ENCODE measurements at places on chromosomes 3 and 15.
A peak's percentile ranks its signal among the peaks of the same experiment; 100 is the strongest.

DNA sequence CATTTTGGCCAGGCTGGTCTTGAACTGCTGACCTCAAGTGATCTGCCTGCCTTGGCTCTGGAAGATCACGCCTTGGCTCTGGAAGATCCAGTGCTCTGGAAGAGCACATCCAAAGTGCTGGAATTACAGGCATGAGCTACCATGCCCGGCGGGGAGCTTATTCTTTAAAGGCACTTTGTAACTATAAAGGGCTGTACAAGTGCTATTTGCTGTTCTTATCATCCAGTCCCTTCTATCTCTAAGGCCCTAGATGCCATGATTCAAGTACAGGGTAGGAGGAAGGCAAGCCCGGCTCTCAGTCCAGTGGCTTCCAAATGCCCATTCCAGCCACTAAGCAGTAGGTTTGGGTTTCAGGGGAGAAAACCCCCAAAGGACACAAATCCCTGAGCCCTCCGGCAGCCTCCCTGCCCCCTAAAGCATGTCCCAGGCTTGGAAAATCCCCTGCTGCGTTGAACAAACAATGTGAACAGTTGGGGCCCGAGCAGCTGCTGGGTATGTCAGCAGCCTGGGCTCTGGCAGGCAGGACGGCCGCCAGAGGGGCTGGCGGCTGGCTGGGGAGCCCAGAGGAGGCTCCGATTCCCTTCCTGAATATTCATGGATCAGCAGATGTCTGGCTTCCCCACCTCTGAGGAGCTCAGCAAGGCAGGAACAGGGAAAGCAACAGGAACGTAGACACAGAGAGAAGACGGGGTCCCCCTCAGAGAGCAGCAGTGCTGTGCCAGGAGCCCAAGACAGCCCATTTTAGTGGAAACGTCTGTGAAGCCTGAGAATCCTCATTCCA lies 7.7 kb downstream of the IGDCC4 start:
- no peak for DNase-seq

- DNase-seq = no peak
These were observed 25.7 kb downstream of the ZDHHC3 start for GRCh38 chr3:44950275-44950734.

DNA sequence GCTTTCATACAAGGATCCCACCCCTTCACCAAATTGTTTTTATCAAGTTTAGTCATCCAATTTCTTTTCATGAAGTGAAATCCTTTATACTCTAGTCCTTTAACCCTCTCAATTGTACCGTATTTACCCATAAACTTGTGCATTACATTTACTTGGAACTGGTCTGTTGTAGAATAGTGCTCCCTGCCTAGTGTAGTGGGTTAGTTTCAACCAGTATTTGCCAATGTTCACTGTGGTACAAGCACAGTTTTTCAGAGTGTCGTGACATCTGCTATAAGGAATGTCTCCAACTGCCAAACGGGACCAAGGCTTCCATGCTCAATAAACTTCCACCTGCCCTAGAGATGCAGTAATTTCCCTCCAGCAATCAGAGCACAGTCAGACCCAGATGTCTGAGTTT lies 211.9 kb downstream of the KCNAB1 start:
- no peak for DNase-seq

DNA sequence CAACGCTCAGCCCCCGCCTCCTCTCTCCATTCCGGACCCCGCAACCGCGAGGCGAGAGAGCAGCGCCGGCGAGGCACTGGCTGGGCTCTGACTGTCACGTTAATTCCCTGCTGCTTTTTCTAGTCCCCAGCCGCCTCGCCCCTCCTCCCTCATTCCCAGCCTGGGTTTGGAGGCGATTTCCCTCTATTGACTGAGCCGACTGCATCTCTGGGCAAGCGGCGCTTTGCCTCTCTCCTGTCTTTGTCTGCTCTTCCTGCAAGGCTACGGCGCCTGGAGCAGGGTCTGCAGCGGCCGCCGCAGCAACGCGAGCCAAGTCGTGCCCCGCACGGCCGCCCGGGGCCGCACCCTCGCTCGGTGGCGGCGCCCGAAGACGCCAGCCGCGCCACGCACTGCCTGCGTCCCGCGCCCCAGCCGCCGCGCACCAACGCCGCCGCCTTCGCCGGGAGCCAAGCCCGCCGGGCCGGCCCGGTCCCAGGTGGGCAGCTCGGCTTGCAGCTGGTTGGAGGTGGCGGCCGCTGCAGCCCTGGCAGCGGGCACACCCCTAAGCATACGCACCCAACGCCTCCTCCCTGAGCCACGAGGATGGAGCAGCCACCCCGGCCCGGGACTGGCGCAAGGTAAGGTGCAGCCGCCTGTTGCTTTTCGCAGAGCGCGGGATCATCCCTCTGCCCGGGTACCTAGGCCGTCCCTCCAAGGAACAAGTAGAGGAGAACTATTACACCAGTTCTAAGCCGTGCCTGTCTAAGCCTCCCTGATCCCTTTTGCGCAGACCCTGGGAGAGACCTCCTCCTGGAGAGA lies at the start of gene LRRC3B:
Gene LRRC3B (plus strand): TSS at position 152 of the 798 bp plus-strand sequence. CDS start 86,901 bp downstream, outside the sequence.
- peak; percentile 68 for DNase-seq

GRCh38 chr3:35383216-35383615 lies 256.1 kb upstream of the ARPP21 start:
- no peak for DNase-seq

DNA sequence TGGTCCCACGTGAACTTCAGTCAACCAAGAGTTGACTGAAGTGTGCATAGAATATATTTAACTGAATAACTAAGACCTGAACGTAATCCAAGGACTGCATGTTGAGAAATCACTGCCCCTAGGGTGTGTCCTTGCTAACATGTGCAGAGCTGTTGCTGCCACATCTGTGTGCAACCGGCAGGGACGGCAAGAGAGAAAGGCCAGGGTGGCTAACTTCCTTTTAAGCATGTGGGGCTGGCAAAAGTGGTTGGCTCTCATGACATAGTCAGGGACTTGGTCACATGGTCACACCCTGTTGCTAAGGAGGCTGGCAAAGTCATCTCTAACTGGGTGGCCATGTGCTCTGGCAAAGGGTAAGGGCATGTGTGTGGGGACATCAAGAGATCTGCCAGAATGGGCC lies 52.4 kb downstream of the GASK1A start:
- peak; percentile 37 for DNase-seq

- no peak for DNase-seq
These were observed 317.8 kb downstream of the LSAMP start for GRCh38 chr3:116127464-116127863.

- no peak for DNase-seq
These were observed 1.1 kb downstream of the CHD2 start for GRCh38 chr15:92901072-92901761.

GRCh38 chr3:129312021-129312639 lies 33.5 kb downstream of the HMCES start:
- DNase-seq = no peak

DNA sequence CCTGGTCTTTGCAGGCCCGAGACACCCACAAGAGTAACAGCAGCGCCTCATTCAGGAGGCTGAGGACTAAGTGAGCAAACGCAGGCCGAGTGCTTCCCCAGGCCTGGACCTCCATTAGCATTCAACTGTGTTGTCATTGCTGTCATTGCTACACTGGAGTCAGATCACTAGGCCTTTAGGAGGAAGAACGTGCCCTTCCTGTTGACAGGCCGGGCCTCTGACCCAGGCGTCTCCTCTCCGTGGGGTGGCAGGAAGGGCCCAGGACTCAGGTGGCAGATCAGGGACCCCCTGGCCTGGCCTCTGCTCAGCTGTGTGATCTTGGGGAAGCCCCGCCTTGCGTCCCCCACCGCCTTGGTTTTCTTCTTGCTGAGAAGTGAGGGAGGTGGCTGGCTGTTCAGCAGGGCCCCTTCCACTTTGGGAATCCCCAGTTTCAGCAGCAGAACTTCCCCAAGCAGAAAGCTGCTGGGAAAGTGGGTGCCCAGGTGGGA lies 19.1 kb downstream of the ZDHHC19 start:
- DNase-seq = no peak

DNA sequence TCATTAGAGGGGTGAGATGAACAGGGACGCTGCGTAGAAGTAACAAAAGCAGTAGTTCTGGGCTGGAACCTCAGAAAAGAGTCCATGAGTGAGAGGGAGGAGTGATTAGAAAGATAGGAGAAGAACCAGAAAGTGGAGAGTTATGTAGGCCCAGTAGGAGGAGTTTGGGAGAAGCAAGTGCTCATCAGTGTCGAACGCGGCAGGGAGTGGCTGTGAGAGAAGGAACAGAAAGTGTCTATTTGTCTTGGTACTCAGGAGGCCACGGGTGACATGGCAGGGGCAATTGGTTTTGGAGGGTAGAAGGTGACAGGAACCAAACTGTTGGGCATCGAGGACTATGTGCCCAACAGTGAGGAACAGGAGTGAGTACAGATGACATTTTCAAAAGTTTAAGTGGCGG lies 1.3 kb upstream of the INSYN1 start:
- no peak for DNase-seq

GRCh38 chr3:50666837-50667236 lies 7.9 kb upstream of the DOCK3 start:
- DNase-seq = no peak

GRCh38 chr3:141979050-141979671 lies 102.7 kb downstream of the ATP1B3 start:
- DNase-seq = no peak

GRCh38 chr3:166013073-166013679 lies 176.0 kb upstream of the BCHE start:
- no peak for DNase-seq

- no peak for DNase-seq
These were observed 9.8 kb downstream of the ARPP19 start for GRCh38 chr15:52559022-52559421.

GRCh38 chr3:128152419-128153155 lies 694 bp upstream of the EEFSEC start:
- no peak for DNase-seq

GRCh38 chr3:126158016-126158911 lies 22.1 kb downstream of the ALDH1L1 start:
- peak; percentile 48 for DNase-seq

DNA sequence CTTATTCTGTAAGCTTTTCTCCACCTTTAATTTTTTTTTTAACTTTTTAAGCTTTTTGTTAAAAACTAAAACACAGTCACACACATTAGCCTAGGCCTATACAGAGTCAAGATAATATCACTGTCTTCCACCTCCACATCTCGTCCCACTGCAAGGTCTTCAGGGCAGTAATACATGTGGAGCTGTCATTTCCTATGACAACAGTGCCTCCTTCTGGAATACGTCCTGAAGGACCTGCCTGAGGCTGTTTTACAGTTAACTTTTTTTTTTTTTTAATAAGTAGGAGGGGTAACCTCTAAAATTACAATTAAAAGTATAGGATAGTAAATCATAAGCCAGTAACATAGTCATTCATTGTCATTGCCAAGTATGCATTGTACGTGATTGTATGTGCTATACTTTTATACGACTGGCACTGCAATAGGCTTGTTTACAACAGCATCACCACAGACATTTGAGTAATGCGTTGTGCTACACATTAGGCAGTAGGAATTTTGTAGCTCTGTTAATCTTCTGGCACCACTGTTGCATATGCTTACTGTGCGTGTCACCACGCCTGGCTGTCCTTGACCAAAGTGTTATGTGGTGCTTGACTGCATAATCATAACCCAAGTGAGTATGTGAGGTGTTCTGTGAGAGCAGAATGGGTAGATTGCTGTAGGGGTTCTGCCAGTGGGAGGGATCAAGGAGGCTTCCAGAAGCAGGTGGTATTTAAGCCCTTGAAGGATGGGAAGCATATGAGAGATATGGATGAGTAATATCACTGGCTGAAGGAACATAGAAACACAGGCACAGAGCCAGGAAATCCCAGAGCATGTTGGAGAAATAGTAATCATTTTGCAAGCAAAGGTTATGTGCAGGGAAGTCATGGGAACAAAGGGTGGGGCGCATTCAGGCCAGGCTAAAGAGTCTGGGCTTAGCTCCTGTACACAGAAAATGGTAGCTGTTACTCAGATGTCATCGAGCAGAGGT lies 18.3 kb downstream of the FBXO22 start:
- no peak for DNase-seq

GRCh38 chr3:189393598-189393997 lies 221.8 kb downstream of the TPRG1 start:
- DNase-seq = no peak

DNA sequence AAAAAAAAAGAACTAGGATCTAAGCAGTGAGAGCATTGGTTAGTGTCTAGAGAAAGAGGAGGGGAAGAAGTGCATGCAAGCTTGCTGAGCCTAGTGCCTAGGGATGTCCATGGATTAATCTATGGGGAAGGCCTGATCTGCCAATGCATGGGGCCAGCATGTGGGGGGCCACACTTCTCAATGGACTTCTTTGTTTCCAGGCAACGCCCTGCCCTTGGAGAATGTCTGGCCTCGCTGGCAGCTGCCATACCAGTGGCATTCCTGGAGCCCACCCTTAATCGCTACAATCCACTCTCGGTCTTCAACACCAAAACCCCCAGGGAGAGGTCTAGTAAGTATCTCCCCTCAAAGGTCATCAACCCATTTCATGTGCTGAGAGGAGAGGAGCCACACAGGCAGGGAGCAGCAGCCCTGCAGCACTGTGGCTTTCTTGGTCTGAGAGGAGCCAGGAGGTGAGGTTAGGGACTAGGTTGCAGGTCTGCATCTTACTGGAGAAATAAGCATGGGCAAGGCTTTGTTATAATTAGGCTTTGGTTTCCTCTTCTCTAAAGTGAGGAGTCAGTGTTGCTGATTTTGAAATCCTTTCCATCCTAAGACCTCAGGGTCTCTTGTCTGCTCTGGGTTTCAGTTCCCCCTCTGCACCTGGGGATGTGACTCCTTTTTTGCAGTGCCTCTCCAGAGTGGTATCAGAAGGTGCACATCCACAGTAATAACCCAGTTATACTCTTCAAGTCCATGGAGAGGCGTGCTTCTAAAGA lies 188.1 kb upstream of the CHRM5 start:
- no peak for DNase-seq

GRCh38 chr3:187705164-187705563 lies 2.8 kb upstream of the RTP2 start:
- no peak for DNase-seq

DNA sequence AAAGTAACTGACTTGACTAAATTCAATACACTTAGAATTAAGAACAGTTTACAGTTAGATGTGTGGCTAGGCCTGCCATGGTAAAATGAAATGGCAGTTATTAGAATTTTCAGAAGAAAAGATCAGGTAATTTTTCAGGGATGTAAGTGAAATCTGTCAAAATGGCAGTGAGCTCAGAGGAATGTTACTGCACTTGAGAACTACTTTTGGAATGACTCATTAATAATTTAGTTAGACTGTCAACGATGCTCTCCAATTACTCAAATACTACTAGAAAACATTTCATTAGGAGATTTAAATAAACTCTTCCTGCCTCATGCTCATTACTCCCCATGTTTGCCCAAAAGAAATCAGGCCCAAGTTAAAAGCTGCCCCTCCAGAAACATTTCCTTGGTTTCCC lies 84.4 kb downstream of the RFTN1 start:
- no peak for DNase-seq

DNA sequence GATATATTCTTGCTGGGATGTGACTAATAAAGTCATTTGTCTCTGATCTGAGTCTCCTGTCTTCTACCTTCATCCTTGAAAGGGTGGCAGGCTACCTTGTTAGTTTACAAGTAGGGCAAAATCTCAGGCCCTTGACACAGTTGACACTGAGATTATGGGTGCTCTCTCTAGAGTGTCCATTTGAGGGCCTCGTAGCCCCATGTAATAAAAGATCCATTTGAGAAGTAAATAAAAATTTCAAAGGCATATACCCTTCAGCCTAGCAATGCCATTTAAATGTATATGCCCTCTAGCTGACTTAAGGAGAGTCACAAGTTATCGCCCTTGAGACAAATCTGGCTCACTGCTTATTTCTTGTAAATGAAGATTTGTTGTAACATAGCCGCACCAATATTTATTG lies 98.6 kb downstream of the TCF12 start:
- no peak for DNase-seq

Data from type B pancreatic cell (in vitro differentiated cells).